ENCODE measurements at places on chromosomes 4 and X.

DNA sequence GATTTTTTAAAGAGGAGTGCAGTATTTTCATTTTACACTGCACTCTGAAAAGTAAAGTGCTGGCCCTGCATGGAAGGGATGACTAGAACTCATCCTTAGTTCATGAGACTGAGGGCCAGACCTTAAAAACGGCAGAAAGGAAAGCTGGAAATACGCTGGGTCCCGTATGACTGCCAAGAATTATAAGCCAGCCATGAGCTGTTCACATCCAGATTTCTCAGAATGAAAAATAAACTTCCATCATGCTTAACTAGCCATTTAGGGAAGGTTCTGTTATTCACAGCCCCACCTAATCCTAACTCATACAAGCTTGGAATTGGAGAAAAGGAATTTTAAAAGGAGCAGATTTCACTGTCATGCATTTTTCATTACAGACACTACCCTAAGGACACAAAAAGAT, 894.4 kb downstream of the FAT4 start:
- no peak for DNase-seq

GRCh38 chr4:92399032-92399431, 95.3 kb downstream of the GRID2 start:
- DNase-seq = no peak

- no peak for DNase-seq
Measured at GRCh38 chr4:48722509-48723446, 57.3 kb downstream of the FRYL start.

- DNase-seq = no peak
Measured at GRCh38 chr4:55385201-55385649, 10.5 kb upstream of the TMEM165 start.

DNA sequence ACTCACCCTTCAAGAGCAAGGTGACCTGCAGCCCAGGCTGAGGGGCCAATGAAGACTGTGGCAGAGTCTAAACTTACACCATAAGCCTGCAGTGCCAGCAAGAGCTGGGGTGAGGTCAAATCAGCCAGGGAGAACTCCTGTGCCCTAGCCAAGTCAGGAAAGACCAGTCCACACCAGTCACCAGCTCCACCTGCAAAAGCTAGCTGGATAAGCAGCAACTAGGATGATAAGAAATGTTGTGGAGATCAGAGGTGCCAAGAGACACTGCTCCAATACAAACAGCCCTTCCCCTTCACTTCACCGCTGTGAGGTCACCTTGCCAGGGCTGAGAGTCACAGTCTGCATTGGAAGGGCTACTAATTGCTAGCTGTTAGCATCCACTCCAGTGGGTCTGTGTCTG, 31.3 kb downstream of the NIPAL1 start:
- DNase-seq = no peak

GRCh38 chr4:78059524-78059889, 2.4 kb downstream of the FRAS1 start:
- peak; percentile 21 for DNase-seq

GRCh38 chr4:125043486-125043885, 271.3 kb upstream of the FAT4 start:
- DNase-seq = no peak

DNA sequence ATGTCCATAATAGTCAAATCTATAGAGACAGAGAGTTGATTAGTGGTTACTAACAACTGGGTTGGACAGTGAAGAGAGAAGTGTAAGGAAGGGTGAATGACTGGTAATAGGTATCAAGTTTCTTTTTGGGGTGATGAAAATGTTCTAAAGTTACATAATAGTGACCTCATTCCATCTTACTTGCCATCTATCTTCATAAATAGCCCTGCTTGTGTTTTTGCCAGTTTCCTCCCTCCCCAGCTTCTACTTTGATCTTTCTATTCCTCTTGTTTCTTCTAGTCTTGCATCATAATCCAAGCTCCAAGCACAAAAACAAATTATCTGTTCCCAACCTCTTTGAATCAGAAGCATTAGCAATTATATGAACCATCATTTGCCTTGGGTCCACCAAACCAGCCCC, 40.2 kb upstream of the TET2 start:
- no peak for DNase-seq

- no peak for DNase-seq
Measured at GRCh38 chr4:83552083-83552482, 16.2 kb downstream of the GPAT3 start.

- no peak for DNase-seq
Measured at GRCh38 chrX:28498658-28499057, 88.6 kb upstream of the IL1RAPL1 start.

DNA sequence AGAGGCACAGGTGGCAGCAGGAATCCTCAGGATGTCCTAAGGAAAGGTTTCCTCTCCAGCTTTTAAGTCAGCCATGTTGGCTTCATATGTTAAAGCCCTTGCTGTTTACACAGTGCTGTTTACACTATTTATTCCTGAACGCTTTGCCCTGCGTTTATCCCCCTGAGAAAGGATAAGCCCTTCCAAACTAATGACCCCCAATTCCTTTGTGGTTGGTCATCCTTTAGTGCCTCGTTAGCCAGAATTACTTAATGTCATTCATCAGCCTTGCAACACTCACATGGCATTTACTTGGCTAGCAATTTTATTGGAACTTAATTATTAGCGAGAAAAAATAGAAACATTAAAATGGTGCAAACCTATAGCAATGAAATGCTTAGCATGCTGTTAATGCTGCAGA, 23.8 kb downstream of the VCX2 start:
- DNase-seq = no peak

DNA sequence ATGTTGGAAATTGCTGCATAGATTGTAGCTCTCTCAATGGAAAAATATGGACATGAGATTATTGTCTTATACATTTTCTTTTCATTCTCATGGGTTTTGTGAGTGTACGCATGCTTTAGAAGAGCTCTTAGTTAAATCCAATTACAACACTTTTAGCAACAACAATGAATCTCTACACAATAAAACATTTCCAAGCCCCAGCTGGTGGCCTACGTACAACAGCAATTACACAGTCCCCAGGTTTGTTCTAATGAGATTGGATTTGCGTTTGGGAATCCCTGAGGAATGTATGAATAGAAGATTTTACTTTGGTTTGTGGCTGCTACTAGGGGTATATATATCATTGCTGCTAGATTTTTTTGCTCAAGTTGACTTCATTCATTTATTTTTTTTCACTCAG, 98.6 kb downstream of the FHDC1 start:
- DNase-seq = no peak

- no peak for DNase-seq
Measured at GRCh38 chrX:120365968-120366367, 4.1 kb downstream of the ATP1B4 start.

Data from activated naive CD4-positive, alpha-beta T cell treated with anti-CD3 and anti-CD28 coated beads, Interleukin-2, amount 50 U/mL, for 72 hours (primary cell).